ENCODE measurements at places on chromosomes 2 and 18.
A peak's percentile ranks its signal among the peaks of the same experiment; 100 is the strongest.

GRCh38 chr2:105373895-105374401, 24.9 kb downstream of the FHL2 start:
- no peak for DNase-seq

DNA sequence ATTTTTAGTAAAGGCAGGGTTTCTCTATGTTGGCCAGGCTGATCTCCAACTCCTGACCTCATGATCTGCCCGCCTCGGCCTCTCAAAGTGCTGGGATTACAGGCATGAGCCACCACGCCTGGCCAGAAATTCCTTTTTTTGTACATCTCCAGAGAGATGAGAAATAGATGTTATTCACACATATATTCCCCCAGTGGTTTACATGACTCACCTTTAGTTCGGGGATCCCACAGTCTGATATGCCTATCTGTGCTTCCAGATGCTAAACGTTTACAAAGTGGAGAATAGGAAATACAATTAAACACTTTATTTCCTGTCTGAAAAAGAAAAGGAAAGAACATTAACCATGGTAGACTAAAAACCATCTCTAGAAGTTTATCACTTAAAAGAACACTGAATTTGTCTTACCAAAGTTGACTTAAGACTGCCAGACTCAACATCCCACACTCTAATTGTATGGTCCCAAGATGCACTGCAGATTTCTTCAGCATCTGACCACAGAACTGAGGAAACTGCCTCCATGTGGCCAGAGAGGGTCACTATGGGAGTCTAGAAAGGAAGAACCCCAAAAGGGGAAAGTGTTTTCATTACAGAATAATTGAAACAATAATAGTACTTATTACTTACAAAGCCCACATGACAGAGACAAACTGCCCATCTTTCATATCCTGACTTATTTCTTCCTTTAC, 12.6 kb upstream of the ICA1L start:
- DNase-seq = no peak

DNA sequence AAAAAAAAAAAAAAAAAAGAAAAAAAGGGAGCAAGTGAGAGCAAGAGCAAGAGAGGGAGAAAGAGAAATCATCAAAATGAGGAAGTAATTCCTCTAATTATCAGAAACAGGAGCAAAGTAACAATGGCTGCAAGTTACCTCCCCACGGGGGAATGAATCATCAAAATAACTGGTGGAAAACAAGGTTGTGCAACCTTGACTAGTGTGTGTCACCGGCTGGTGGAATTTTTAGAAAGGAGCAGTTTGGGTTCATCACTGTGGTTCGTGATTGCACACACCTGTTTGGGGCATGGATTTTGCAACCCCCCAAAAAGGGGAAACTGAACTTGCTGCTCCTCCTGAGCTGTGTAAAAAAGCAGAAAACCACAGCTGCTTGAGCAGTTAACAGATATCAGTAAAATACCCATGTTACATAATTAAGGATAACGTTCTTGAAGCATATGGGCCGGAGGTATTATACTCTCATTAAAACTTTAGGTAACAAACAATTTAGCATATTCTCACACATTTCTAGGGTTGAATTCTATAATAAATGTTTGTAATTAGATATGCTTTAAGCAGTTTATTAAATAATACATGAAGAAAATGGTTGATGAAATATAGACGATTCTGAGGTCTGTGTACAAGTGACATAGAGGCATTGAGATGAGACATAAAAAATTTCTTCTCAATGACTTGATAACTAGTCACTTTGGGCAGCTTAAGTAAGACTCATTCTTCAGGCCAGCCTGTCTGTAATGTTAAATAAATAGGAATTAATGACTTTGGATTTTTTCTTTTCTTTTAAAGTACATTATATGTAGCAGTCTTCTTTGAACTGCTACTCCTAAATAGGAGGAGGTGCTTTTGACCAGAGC, 184.2 kb upstream of the ZEB2 start:
- no peak for DNase-seq

DNA sequence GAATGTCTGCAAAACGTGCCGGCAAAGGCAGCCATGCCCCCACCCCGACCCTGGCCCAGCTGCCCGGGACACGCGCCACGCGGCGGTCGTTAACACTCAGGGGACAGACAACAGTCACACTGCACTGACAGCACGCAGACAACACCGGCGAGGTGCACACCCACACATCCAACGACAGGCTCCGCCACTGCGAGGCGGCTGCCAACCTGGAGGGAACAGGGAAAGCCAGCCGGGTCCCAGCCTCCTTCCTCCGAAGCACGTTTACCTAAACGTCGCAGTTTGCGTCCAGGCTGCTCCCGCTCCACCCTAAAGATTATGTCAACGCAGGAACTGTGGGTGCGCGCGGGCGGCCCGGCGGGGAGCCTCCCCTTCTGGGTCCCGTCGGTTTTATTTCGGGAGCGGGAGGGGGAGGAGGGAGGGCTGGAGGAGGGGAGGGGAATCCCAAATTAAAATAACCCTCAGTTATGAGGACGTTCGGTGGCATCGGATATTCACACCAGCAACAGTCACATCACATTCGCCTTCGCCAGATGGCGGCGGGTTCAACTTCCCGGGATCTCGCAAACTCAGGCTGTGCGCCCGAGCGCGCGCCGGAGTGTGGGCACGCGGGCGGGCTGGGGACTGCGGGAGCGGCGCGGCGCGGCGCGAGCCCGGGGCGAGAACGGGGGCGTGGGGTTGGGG, 644 bp downstream of the PTGR3 start:
- peak; percentile 43 for DNase-seq

DNA sequence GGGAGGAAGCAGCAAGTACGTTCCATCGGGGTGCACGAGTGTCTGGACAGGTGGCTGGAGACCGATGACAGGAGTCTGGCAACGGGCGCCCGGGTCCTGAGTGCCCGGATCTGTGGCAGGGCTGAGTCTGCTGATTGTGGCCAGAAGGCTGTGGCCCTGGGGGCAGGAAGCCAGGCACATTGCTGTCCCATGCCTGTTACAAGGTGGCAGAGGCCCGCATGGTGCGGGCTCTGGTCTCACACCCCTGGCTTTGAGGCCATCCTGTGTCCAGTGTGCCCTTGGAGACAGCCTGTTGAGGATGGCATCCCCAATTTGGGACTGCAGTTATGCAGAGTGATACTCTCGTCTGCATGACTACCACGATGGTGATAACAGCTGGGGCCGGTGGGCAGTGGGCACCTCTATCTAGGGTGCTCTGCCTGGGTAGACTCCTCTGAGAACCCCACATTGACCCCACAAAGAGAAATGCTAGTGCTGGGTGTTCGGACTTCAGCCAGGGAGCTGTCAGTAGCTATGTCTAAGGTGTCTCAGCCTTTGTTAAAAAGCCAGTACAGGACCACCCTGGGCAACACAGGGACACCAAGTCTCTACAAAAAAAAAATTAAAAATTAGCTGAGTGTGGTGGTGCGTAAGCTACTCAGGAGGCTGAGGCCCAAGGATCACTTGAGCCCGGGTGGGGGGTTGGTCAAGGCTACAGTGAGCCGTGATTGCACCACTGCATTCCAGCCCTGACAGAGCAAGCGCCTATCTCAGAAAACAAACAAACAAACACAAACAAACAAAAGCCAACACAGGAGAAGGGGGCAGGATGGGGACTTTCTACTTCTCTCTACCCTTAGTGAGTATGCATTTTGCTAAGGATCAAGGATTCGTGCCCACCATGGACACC, 88.3 kb downstream of the RHOB start:
- no peak for DNase-seq
